OCI-M1 (cell line): ENCODE measurements at places on chromosomes 2 and 18.

GRCh38 chr2:25190536-25190935 lies 22.2 kb upstream of the POMC start:
- DNase-seq = no peak

DNA sequence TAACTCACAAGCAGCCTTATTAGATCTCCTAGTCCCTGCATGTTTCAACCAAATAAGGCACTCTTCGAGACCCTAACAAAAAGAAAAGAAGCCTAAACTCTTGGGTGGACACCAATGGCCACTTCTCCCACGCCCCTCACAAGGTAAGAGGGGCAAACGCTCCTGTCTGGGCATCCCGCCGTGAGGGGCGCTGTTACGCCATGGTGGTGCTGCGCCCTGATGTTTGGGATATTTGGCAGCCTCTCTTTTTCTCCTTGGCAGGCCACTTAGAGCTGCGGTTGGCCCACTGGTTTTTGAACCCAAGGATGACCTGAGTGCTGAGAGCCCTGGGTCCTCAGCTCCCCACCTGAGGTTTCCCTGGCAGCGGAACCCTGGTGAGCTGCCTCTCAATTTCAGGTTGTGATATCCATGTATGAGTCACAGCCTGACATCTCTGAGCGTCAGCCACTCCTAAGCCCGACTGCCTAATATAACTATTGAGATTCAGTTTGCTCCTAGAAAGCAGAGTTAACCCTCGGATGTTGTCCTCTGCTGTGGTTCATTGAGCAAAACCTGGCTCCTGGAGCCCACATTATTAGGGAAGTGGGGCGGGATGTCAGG lies 103.3 kb downstream of the COL6A3 start:
- DNase-seq = no peak

DNA sequence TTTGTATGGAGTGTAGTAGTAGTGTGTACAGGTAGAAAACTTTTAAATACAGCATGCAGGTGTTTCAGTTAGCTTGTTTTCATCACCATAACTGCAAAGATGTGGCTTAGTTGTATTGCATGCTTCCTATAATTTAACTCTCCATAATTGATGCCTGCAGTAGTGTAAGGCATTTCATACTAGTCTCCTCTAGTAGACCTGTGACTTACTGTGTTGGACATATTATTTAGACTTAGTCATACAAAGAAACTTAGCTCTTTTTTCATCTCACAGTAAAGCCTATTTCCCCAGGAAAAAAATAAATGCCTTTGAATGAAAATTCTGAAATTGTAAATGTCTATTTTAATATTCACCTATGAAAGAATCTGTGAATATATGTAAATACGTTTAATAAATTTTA lies 52.8 kb upstream of the TWSG1 start:
- DNase-seq = no peak

DNA sequence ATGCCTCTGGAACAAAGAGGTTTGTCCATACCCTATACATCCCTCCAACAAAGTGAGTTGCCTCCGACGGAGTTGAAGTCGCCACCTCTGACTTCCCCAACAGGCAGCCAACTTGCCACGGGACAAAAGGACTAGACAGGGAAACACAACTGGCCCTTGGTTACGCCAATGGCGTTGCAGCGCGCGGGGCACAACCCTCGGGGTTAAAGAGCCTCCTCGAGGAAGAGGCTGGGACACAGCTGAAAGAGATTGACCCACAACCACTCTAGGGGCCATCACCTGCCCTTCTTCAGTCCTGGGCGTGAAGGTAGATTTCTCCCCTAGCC lies 545 bp downstream of the GTF3C2 start:
- DNase-seq = peak; percentile 92

DNA sequence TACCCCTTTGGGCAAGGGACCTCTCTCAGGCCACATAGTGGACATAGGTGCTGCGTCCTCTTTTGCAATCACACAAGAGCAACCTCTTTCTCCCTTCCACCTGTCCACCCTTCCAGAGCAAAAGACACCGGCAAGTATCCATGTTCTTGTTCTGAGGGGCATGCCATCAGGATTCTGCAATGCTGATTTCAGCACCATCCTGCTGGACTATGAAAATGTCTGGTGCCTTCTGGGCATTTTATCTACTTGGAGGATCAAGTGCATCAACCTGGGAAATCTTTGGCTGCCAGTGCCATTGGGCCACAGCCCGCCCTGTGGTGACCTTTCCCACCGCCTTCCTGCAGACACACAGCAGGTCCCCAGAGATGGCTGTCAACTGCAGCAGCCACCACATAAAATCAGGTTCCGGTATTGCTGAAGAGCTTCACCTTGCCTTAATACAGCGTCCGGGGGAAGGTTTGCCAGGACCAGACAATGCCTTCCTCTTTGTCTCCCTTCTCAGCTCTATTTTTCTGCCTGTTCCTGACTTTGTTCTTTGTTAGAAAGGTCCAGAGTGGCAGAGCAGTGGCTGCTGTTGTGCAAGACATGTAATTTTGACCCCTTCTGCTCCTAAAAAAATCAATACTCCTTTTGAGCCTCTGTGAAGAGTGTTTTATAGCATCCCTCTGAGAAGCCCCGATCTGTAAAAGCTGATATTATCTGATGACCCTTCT lies 18.5 kb upstream of the BOD1L2 start:
- DNase-seq = no peak

DNA sequence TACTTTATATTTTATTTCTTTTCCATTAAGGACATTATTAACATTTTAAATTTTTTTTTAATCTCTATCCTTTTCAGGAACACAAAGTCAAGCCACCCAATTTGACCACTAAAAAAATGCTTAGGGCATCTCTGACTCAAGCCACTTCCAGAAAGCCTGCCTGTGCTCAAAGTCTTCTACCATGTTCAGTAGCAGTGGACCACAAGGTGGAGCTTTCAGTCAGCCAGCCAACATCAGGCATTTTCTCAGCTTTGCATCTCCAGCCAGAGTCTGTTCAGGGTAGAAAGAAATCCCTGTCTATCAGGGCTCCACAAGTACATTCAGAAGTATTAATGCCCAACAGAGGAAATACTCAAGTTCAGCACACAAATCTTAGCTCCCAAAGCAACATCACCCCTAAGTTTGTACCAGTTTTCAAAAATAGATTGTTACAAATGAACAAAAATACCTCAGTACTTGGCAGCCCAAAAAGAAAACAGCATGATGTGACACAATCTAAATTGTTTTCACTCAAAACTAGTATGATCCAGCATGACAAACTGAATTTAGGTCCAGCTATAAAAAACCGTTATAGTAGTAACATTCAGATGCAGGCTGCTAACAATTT lies 37.6 kb downstream of the C18orf63 start:
- DNase-seq = peak; percentile 69

- DNase-seq = peak; percentile 88
Measured at GRCh38 chr2:125667630-125668029, 988.3 kb upstream of the GYPC start.

GRCh38 chr2:205975082-205975949 lies 110.7 kb downstream of the INO80D start:
- DNase-seq = no peak

DNA sequence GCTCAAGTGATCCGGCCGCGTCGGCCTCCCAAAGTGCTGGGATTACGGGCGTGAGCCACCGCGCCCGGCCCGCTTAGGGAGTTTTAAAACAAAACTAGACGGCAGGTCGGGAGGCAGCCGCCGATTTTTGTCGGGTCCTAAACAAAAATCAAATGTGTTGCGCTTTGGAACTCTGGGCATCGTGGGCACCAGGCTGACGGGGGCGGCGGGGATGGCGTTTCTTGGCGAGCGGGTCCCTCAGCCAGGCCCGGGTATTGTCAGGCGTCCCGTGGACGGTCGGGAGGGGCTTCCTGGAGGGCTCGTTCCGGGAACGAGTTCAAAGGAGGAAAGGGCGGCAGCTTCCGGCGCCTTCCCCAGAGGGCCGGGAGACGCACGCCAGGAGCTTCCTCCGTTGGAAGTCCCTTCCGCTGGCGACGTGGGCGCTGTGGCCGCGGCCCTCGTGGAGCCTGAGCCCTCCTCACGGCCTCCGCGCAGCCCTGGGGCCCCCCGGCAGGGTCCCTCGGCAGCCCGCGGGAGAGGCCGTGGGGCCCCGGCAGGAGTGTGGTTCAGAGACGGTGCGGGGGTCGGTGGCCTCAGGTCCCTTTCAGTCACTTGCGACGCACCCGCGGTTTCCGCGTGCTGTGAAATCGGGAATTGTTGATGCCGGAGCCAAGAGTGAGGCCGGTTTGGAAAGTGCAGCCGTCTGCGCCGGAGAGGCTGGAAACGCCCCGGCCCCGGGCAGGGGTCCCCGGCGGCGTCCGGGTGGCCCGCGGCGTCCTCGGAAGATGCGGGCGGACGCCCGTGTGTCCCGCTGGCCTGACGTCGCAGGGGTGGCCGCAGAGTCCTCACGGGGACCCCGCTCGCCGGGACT lies 59.3 kb downstream of the EMILIN2 start:
- DNase-seq = peak; percentile 86

- DNase-seq = no peak
Measured at GRCh38 chr2:66547887-66548286, 113.0 kb downstream of the MEIS1 start.

DNA sequence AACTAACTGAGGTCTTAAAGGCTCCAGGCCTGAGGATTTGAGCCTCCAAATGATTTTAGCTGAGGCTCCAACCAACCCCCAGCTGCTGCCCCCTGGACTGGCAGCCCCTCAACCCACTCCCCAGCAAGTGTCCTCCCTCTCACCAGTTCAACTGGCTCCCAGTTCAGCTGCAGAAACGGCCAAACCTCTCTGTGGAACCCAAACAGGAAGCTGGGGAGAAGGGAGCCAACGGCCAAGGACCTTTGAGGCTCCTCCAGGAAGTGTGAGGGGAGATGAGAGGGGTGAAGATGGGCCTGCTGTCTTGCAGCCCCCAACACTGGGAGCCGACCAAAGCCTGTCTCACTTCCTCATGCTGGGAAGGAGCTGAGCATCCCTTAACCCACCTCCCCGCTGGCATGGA lies 24.9 kb downstream of the ZFP36L2 start:
- no peak for DNase-seq

DNA sequence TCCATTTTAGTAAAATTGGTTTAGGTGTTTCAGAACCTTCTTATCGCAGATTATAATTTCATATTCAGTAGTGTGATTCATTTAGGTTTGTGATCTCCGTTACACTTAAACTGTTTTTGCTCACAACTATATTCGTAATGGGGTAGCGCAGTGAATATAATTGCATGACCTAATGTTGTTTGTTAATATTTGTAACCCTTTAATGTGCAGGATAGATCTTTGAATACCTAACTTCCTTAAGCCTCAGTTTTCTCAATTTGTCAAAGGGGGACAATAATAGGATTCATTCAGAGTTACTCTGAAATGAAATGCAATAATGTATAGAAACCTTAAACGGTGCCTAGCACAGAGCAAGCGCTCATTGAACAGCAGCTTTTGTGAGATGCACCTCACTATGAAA lies 558 bp upstream of the ZDBF2 start:
- no peak for DNase-seq

DNA sequence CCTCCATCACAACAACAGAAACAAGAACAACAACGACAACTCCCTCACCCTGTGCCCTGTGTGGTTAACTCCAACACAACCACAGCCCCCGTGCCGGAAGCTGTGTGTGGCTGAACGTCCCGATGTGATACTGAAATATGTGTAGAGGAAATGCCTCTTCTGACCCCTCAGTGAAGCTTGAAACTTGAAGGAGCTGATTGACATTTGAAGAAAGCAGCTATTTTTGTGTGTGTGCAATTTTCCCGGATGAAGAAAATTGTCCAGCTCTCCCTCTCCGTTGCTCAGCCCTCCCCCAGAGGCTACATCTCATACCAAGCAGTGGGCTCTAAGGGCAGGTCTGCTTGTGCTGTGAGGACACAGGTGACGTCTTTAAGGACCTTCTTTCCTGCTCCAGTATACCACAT lies 173.8 kb downstream of the ICOS start:
- DNase-seq = peak; percentile 43

DNA sequence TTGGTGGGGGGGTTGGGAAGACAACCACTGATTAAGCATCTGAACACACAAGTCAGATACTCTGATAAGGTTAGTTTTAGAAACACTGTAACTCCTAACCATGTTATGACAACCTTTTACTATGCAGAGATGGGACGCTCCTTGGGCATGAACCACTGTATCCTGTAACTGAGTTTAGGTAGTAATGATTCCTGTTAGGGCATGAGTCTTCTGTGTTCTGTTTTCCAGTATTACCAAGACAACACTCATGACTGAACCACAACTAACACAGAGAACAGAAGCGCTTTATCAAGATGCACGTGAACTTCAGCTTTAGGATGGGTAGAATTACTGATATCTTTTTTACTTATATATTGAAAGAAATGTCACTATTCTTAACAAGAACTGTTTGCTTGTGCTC lies 14.1 kb upstream of the CREB1 start:
- DNase-seq = peak; percentile 31

- DNase-seq = no peak
Measured at GRCh38 chr2:234366891-234367290, 130.0 kb downstream of the ARL4C start.

- no peak for DNase-seq
Measured at GRCh38 chr2:99880148-99880963, 262.0 kb downstream of the AFF3 start.
